ENCODE measurements at places on chromosomes 16 and 17.
A peak's percentile ranks its signal among the peaks of the same experiment; 100 is the strongest.

DNA sequence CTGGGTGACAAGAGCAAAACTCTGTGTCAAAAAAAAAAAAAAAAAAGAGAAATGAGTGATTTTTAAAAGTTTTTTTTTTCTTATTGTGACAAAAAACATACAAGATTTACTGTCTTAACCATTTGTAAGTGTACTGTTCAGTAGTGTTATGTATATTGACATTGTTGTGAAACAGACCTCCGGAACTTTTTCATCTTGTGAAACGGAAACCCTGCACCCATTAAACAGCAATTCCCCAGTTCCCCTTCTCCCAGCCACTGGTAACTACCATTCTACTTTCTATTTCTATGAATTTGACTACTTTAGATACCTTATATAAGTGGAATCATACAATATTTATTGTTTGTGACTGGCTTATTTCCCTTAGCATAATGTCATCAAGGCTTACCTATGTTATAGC, 18.7 kb downstream of the DUS2 start:
- no peak for DNase-seq

- no peak for DNase-seq
Observed at GRCh38 chr16:26078716-26079355, 387.1 kb downstream of the HS3ST4 start.

DNA sequence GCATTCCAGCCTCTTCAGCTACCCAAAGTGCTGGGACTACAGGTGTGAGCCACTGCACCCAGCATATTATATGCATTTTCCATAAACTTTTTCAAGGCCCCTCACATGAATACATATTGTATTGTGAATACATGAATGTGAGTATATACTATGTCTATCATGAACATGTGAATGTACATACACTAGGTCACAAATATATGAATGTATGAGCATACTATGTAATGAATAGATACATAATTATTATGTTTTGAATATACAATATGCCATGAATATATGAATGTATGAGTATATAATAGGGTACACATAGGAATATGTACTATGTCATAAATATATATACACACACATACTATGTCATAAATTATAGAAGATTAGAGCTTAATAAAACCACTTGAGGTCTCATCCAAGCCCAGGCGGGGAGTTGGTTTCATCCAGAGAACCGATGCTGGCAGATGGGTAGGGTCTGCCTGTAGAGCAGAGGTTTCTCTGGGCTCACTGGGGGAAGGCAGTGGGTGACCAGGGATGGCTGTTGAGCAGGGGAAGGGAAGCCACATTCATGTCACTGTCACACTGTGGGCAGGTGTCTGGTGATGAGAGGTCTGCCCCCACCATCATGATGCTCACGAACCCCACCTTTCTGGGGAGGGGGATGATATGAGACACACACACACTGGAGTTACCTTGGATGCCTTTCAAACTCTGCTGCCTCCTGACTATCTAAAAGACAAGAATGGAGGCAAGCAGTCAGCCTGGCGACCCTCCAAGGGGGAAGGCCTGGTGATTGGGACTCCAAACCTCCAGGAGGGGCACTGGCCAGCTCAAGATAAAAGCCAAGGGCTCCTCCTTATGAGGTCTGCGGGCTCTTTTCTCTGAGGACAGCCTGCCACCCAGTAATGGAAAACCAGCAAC, 7.3 kb downstream of the C16orf95 start:
- no peak for DNase-seq

DNA sequence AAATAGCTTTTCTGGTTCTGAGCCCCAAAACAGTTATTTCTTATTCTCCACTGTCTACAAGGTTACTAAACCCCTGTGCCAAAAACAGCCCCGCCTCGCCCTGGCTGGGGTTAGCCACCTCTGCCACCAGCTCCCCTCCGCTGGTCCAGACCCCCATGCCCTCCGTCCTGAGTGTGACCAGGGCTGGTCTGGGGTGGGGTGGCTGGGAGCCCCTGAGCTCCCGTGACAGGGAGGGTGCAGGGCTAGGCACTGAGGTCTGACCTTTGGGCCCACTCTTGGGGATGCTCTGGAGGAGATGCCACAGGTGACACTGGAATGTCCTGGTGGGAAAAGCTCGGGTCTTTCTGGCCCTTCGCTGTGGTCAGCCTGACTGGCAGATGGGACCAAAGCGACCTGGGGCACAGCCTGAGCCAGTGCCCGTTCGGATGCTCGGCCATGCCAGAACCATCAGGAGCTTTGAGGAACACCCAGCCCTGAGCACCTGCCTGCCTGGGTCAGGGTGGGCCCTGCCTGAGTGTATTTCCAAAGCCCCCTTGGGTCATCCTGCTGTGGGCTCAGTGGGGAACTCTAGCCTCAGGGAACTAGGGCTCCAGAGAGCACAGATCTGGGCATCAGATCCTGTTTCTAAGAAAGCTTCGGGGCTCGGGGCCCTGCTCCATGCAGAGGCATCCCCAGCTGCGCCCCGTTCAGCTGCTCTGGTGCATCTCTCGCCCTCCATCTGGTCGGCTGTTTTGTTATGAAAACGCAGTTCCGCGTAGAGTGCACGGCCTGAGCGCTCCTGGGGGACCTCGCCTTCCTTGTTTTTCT, 72.1 kb upstream of the GNG13 start:
- DNase-seq, result no peak

GRCh38 chr16:53900667-53901066, 196.7 kb downstream of the FTO start:
- DNase-seq, result no peak

- peak; percentile 23 for DNase-seq
Observed at GRCh38 chr16:86016201-86016965, 117.4 kb downstream of the IRF8 start.

DNA sequence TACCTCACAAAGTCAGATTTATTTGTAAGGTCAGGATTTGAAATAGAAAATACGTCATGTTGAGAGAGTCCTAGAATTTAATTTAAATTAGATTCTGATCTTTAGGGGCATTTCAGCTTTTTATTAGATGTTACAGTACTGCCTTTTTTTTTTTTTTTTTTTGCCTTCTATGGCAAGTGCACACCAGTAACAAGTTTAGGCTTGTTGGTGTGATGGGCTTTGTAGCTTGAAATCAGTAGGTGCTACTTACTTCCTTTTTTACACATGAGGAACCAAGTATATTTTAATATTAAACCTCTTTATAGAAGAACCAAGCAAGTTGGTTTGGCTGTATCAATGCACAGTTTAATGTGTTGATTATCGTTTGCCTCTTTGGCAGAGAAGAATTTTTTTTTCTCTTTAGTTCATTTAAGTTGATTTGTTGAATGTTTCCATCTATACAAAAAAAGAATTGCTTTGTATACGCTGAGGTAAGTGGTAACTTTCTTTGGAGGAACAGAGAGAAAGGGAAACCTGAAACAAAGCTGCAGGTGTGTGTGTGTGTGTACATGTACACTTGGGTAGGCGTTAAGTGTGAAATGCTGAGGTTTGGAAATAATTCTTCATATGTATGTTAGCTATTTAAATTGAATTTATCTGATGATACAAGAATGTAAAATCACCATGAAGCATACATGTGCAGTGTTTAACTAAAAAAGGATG, 15.7 kb downstream of the RBL2 start:
- no peak for DNase-seq
